ENCODE measurements at places on chromosomes 5 and 9. TPM values are rescaled to one million over a fixed set of nuclear protein-coding genes. Genes with fewer than 3 reads are reported as not detected.

The RNF183 gene
- not detected for total RNA-seq

The RBM22 gene
- total RNA-seq: 47.0 TPM

The STK10 gene
- 27.0 TPM for total RNA-seq

- peak; percentile 82 for DNase-seq
Observed at GRCh38 chr9:133715866-133716563, 22.1 kb downstream of the SARDH start.

DNA sequence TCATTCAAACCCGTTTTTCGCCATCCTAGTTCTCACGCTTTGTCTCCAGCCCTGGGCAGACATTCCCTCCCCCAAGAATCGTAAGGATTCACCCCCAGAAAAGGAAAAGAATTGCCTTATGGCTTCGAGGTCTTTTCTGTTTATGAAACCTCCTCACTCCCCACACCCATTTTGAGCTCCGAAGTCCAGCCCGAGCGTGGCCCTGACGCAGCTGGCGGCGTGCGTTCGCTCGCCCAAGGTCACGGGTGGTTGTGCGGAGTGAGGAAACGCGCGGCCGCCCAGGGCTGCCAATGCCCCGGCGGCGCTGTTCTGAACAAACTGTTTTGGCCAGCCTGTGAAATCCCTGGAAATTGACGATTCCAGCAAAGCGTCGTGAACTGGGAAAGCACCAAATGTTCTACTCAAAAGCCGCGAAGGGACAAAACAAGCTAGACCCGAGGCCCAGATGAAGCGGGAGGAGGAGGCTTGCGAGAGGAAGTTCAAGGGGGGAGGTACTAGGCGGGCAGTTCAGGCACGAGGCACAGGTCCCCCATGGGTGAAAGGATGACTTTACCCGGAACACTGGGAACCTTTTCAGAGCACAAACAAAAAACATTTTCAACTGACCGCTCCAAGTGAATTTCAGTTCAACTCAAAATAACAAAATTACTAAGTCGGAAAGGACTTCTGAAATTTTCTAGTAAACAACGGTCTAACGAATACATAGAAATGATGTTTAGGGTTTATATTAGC is 683 bp upstream of the ZFAND5 start:
- DNase-seq: peak; percentile 76

DNA sequence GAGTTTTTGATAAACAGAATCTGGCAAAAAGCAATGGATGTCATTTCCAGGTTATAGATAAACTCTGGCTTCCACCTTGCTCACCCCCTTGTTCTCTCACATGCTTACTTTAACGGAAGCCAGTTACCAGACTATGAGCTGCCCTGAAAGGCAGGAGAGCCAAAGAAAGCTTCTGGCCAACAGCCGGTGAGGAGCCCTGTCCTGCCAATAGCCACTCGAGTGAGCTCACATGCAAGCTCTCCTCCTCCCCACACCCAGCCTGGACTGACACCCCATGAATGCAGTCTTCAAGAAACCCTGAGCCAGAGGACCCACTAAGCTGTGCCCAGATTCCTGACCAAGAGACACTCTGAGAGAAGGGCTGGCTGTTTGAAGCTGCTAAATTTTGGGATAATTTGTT is 14.4 kb upstream of the SMIM15 start:
- no peak for DNase-seq

DNA sequence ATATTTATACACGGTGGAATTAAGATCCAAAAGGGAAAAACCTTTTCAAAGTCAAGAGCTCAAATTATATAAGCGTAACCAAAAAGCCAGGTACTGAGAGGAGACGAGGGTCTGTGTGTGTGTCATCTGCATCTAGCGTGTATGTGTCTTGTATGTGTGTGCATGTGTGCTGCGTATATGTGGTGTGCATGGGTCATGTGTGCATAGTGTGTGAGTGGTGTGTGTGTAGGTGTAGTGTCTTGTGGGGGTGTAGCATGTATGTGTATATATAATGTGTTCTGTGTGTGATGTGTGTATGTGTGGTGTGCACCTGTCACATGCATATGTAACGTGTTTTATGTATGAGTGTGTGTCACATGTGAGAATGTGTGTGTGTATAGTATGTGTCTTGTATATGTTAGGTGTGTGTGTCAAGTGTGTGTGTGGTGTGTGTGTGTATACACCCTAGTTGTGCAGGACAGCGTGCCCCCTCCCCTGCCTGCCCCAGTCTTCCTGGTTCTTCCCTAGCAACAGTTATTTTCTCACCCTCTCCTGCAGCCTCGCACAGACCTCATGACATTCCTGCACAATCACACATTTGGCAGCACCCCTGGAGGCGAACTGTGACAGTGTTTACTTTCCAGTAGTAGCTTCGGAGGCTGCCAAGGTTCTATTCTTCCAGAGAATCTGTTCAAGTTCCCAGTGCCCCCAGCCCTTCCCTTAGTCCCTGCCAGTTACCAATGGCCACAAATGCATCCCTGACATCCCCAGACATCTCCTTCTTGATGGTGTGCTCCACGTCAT is 27.1 kb upstream of the TNIP1 start:
- DNase-seq: no peak

DNA sequence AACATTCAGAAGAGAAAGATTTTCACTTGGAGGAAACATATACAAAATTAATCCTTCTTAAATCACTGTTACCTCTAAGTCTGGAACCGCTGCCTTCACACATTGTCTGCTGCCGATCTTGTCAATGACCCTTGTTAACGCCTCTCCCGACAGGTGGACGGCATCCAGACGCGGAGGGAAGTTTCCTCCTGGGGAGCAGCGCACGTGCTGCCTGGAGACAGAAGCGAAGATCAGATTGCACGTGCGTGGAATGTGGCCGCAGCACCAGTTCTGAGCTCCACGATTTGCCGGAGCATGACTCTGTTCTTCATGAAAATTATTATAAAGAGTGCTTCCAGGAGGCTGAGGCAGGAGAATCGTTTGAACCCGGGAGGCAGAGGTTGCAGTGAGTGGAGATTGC is 183.6 kb upstream of the IRX4 start:
- no peak for DNase-seq

GRCh38 chr9:31671011-31671410 is 713.4 kb upstream of the ACO1 start:
- DNase-seq: no peak

GRCh38 chr9:35792024-35792813 is 828 bp downstream of the NPR2 start:
- DNase-seq: no peak

GRCh38 chr5:16809395-16810207 is 126.5 kb downstream of the MYO10 start:
- peak; percentile 81 for DNase-seq

DNA sequence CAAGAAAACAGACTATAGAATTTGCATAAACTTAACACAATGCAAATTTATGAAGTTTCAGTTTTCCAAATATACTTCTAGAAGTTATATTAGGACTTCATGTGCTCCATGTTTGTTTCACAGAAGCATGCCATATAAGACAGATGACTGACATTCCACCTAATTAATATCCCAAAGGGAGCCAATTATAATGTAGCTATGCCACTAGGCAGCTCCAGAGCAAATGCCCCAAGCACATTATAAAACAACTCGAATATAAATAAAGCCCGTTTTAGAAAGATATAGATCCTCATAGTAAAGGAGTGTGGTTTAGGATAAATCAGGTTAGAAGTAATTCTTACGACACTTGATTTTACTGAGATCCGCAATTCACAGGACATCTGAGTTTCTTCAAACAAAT is 8.9 kb downstream of the DROSHA start:
- no peak for DNase-seq

DNA sequence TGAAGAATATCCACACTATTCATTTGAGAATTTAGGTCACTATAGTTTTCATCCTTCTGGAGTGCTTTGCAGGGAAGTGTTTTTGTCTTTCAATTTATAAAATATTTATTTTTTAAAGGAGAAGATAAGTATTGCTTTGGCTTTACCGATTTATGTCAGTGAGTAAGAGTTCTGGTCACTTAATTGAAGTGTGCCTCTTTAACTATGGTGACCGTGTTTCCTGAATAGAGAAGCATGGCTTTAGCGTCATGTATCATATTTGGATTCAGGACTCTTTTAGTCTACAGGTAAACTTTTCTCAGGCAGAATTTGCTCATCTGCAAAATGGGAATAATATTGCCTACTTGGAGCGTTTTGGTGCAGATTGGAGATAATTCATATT is 902 bp downstream of the BDP1 start:
- DNase-seq: no peak

- DNase-seq: no peak
Observed at GRCh38 chr5:146781157-146781556, 97.4 kb downstream of the PPP2R2B start.

- DNase-seq: no peak
Observed at GRCh38 chr5:131514316-131515283, 120.4 kb downstream of the RAPGEF6 start.

DNA sequence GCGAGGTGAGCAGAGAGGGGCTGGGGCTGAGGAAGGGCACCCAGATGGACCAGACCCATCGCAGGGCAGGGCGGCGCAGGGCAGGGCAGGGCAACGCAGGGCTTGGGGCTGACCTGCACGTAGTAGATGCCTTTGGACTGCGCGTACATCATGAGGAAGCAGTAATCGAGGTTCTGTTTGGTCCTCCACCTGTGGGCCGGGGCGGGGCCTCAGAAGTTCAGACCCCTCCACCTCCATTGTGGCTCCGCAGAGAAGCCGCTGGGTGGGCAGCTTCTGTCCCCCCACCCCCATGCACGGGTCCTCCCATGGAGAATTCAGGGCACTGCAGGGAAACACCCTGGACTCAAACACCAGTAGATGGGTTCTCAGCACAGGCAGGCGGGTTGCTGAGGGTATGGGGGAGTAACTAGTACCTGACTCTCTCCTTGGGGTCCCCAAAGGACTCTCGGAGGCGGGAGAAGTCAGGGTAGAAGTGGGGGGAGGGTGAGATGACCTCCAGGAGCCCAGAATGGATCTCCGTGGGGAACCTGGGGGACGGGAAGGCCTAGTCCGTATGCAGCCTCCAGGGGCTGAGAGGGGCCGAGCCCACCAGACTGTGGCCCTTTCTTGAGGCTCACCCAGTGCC is 6.4 kb downstream of the LTC4S start:
- no peak for DNase-seq

- DNase-seq: no peak
Observed at GRCh38 chr5:159571501-159572244, 241.4 kb upstream of the IL12B start.
